Panc1 (cell line): ENCODE measurements at places on chromosomes 11 and 22. TPM values are rescaled to one million over a fixed set of nuclear protein-coding genes. Genes with fewer than 3 reads are reported as not detected.

Gene APOBEC3A
- not detected for total RNA-seq

DNA sequence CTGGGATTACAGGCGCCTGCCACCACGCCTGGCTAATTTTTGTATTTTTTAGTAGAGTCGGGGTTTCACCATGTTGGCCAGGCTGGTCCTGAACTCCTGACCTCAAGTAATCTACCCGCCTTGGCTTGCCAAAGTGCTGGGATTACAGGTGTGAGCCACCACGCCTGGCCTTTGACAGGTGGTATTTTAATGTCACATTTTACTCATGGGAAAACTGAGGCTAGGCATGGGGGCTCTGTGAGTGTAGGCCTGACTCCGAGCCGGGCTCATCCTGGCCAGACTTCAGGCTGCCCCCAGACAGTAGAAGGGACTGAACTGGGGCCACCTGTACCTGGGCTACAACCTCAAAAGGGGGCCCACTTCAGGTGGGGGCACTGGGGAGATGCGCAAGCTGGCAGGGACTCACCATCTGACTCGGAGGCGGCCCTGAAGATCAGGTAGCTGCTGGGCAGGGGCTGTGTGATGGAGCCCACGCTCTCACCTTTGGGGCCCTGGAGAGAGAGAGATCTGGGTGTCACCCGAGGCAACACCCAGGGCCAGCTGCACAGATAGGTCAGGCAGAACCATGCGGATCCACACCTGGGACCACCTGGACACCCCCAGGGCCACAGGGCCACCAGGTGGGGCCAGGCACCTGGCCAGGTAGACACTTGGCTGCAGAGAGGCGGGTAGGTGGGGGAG, 45.8 kb downstream of the OSBPL5 start:
- DNase-seq = no peak

Gene CHCHD10
- 84.4 TPM for total RNA-seq

DNA sequence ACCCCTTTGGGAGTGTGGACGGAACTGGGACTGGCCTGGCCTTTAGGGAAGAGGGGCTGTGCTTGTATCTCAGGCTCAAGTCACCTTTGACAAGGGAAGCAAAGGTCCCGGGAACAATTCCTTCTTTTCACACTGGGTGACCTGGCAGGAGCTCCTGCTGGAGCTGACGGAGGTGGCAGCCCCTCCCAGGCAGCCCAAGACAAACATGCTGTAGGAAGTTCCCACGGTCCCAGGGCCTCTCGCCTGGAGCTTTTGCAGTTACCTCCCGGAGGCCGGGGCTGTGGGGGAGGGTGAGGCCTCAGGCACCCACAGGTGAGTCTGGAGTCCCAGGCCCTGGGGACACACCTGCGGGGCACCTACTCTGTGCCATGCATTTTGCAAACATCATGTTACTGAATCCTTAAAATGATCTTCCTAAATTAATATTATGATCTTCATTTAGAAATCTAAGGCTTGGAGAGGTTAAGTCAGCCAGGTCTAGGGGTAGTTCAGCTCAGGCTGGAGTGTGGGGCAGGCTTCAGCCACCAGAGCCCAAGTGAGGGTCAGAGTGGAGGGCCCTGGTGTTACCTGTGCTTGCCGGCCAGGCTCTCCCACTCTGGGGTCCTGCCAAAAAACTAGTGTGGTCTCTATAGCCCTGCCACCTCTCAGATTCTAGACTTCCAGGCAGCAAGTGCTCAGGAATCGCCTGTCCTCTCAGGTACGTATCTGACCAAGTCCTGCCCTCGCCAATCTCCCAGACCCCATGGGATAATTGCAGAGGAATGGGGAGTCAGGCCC, 15.7 kb upstream of the MYEOV start:
- DNase-seq = no peak

- no peak for DNase-seq
These were observed 20.9 kb downstream of the KREMEN1 start for GRCh38 chr22:29093501-29094300.

Gene DDIAS
- total RNA-seq = 22.9 TPM

Gene CCDC117
- 18.1 TPM for total RNA-seq

Gene TRIOBP
- 50.5 TPM for total RNA-seq

Gene FREY1
- total RNA-seq = 1.4 TPM
